ENCODE measurements at places on chromosomes 7 and 10. TPM values are rescaled to one million over a fixed set of nuclear protein-coding genes. Genes with fewer than 3 reads are reported as not detected.

DNA sequence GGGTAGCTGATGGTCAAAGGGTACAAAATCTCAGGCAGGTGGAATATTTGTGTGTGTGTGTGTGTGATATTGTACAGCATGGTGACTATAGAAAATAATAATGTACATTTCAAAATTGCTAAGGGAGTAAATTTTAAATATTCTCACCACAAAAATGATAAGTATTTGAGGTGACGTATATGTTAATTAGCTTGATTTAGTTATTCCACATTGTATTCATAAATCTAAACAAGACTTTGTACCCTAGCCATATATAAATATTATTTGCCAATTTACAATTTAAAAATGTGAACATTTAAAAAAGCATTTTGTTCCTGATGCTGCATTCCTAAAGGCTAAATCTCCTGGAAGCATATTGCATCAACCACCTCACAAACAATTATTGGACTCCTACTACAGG lies 47.0 kb downstream of the PFKFB3 start:
- no peak overlapping the region for H3K4me3 ChIP-seq
- no peaks in the 10 kb centered on the region for H3K36me3 ChIP-seq
- no peaks in the 10 kb centered on the region for H3K4me1 ChIP-seq
- DNase-seq, result no peak
- no peak overlapping the region for H3K27ac ChIP-seq

GRCh38 chr10:98308669-98309365 lies 40.8 kb upstream of the LOXL4 start:
- no peak for DNase-seq
- no peaks in the 10 kb centered on the region for H3K4me1 ChIP-seq
- H3K36me3 ChIP-seq, result no peaks in the 10 kb centered on the region
- no peaks in the 10 kb centered on the region for H3K27me3 ChIP-seq
- H3K4me3 ChIP-seq, result no peak overlapping the region

DNA sequence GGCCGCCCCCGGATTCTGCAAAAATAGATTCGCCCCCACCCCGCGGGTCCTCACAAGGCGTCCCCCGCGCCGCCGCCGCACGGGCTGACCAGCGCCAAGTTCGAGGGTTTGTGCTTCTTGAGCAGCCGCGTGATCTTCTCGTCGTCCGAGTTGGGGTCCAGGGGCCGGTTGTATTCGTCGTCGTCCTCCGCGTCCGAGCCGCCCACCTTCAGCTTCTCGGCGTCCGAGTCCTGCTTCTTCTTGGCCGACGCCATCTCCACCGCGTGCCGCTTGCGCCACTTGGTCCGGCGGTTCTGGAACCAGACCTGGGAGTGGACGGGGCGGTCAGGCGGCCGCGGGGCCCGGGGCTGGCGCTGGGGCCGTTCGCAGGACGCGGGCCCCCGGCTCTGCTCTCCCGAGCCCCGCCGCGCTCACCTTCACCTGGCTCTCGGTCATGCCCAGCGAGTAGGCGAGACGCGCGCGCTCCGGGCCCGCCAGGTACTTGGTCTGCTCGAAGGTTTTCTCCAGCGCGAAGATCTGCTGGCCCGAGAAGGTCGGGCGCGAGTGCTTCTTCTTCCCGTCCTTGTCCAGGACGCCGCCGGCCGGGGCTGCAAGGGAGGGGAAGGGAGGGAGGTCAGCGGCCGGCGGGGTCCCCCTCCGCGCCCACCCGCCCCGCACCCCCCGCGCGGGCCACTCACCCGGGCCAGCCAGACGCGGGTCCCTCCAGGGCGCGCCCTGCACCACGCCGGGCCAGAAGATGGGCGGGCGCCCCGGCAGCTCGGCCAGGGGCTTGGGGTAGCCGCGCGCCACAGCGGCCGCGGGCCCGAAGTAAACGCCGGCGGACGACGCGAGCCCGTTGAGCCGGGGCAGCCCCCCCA lies 853 bp downstream of the NKX6-2 start:
- no peak for DNase-seq
- peaks cover 8% of the 10 kb centered on the region for H3K27me3 ChIP-seq
- no peaks in the 10 kb centered on the region for H3K36me3 ChIP-seq
- H3K27ac ChIP-seq, result no peak overlapping the region
- no peaks in the 10 kb centered on the region for H3K4me1 ChIP-seq

DNA sequence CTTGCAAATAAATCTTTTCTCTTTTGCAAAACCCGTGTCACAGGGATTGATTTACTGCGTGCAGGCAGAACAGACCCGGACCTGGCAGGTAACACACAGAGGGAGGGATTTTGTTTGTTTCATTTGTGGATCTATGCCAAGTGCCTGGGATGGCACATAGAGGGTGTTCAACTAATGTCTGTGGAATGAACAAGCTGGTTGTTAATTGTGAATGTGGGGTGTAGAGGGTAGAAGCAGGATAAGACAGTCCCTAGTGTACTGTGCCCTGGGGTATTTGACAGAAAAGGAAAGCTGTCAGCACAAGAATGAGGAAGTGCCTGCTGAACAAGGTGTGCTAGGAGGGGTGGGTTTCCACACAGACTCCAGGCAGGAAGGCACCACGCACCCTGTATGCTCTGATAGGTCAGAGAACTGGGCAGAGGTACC lies 331.8 kb downstream of the CALN1 start:
- H3K36me3 ChIP-seq, result no peaks in the 10 kb centered on the region
- no peak overlapping the region for H3K4me3 ChIP-seq
- no peak for DNase-seq
- no peaks in the 10 kb centered on the region for H3K27me3 ChIP-seq
- no peak overlapping the region for H3K27ac ChIP-seq

DNA sequence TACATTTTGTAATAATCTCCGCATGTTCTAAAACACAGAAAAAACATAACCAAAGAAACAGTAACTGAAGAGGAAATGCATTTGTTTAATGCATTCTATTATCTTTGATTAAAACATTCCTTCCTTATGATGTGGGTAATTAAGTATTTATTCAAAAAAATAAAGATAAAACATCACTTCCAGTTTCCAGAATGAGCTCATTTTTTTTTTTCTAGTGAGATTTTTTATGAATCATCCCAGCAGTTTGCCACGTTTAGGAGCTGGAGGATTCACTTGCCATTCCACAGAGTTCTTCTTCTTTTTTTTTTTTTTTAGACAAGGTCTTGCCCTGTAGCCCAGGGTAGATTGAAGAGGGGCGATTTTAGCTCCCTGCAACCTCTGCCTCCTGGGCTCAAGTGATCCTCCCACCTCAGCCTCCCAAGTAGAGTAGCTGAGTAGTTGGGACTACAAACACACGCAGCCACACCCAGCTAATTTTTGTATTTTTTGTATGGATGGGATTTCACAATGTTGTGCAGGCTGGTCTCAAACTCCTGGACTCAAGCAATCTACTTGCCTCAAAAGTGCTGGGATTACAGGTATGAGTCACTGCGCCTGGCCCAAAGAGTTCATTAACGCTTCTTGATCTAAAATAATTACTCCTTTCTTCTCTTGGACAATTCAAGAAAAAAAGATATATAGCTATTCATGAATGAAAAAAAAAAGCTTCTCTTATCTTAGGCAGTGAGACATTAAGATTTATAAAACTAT lies 177.3 kb downstream of the DKK1 start:
- H3K36me3 ChIP-seq, result no peaks in the 10 kb centered on the region
- no peaks in the 10 kb centered on the region for H3K4me1 ChIP-seq
- no peak overlapping the region for H3K4me3 ChIP-seq
- H3K27ac ChIP-seq, result no peak overlapping the region
- no peaks in the 10 kb centered on the region for H3K27me3 ChIP-seq

The PAPSS2 gene
- 16.2 TPM for total RNA-seq

DNA sequence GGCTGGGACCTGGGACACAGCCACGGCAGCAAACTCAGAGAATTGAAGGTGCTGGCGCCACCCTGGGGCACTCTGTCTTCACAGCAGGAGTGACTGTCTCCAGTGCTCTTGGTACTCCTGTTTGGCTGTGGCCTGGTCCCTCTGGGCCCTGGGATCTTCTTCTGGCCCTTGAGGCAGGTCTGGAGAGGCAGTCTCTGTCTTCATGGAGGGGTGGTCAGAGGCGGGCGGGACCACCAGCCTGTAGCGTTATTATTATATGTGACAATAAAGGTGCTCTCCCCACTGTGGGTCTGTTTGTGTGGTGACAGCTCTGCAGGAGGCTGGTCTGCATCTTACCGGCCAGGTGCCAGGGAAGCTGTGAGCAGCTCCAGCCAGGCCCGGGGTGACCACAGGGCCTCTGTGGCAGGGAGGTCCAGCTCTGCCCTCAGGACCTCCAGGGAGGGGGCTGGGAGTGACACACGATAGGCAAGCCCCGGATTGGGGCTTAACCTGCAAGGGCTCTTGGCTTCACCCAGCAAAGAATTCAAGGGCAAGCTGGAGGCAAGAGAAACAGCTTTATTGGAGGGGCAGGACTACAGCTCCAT lies 70.3 kb downstream of the MYL10 start:
- no peaks in the 10 kb centered on the region for H3K4me1 ChIP-seq
- H3K27me3 ChIP-seq, result no peaks in the 10 kb centered on the region
- no peaks in the 10 kb centered on the region for H3K36me3 ChIP-seq
- peak; percentile 8 for DNase-seq

- no peaks in the 10 kb centered on the region for H3K4me1 ChIP-seq
- H3K27me3 ChIP-seq, result no peaks in the 10 kb centered on the region
- no peaks in the 10 kb centered on the region for H3K36me3 ChIP-seq
- no peak for DNase-seq
- no peak overlapping the region for H3K4me3 ChIP-seq
Measured at GRCh38 chr7:149569025-149569725, 71.6 kb upstream of the ZNF746 start.

DNA sequence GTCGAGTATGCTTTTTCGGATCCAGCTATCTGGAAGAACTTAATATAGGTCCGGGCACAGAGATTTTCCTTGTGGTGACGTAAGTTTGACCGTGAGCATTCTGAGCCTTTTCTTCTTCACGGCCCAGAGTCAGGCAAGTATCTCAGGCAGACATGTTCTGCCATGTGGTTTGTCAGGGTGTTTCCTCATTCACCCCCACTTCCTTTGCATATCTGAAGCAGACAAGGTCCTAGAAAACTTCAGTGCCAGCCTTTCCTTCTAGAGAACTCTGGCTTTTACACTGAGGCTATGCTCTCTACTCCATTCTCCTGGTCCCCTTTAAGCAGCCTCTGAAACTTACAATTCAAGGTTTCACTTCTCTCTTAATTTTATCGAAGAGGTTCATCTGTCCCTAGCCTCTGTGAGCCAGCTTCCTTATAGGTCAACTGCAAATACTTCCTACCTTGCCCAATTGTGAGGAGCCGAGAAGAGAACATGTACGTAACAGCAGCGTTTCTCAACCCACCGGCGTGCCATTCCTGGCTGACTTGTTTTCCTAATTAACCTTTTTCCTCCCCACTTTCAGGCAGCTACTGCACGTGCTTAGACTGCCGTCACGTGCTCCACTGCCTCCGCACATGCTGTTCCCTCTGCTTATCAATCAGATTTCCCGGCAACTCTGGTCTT lies 47.3 kb downstream of the CDCA7L start:
- no peaks in the 10 kb centered on the region for H3K36me3 ChIP-seq
- no peak overlapping the region for H3K4me3 ChIP-seq
- H3K27ac ChIP-seq, result no peak overlapping the region
- no peak for DNase-seq

The CLEC5A gene
- 3.8 TPM for total RNA-seq

All from uterus (tissue), 4 donors.